ENCODE measurements at places on chromosomes 6 and 20.

- DNase-seq, result no peak
Observed at GRCh38 chr6:166946125-166946524, 10.2 kb downstream of the RNASET2 start.

- DNase-seq, result no peak
Observed at GRCh38 chr6:126761854-126762253, 356.6 kb upstream of the RSPO3 start.

GRCh38 chr20:62895539-62895938, 30.8 kb downstream of the DIDO1 start:
- no peak for DNase-seq

DNA sequence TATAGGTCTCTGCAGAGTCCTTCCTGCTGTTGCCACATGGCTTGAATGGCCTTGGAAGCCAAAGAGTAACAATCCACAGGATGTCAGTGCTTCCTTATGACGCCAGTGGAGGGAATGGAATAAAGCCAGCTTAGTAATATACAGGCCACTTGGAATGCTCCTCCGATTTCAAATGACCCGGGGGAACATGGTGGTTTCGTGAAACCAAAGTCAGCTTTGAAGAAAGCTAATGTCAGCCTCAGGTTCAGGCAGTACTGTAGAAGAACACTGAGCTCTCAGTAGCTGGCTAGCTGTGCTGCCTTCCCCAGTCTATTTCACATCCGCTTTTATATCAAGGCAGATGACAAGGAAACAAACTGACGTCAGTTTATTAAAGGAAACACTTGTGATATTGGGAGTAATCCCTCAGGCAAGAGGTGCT, 189.1 kb downstream of the DTNBP1 start:
- DNase-seq, result no peak

DNA sequence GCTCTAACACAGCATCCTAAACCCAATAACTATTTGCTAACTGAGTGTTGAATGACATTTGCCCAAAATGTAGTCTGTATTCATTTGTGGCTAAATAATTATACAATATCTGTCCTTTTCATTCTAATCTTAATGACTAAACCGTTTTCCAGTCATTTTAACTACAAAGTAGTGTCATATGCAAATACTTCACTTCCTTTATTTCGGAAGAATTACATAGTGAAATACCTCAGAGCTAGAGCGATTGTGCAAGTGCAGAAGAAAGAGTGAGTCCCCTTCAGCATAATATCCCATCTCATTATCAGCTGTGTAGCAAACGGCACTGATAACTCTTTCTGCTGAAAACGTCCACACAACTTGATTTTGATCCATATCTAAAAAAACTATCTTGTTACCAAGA, 66.2 kb downstream of the ROS1 start:
- no peak for DNase-seq

DNA sequence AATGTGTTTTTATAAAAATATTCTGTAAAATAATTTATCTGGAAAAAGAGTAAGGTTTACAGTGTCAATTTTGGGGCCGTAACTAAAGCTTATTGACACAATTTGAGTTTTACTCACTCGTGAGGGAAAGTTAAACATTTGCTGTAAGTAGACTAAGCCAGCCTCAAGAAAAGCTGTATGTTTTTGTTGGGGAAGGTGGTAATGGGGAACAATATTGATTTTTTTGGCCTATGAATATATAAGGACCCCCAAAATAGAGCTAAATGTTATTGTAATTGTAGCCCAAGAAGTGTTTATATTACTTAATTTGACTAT, 1.4 kb downstream of the SENP6 start:
- DNase-seq, result no peak

DNA sequence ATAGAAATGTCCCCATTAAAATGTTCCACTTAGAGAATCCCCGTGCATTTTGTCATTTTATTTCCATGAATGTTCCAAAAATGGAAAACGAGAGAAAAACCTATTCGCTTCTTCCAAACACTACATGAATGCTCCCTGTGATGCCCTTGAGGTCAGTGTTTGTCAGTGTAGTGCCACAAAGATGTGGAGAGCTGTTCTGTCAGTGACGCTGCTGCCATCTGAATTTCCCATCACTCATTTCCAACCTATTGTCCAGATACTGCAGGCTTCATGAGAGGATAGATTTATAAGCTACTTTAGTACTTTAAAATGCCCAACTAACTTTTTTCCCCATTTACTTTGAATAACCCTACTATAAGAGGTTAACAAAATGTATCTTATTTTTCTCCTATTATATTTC, 335.8 kb downstream of the CDKAL1 start:
- DNase-seq, result no peak

- no peak for DNase-seq
Observed at GRCh38 chr6:37007340-37008043, 2.0 kb downstream of the FGD2 start.

GRCh38 chr6:90449311-90449710, 137.6 kb downstream of the MAP3K7 start:
- no peak for DNase-seq

GRCh38 chr6:69758214-69758613, 38.6 kb downstream of the LMBRD1 start:
- DNase-seq, result no peak

DNA sequence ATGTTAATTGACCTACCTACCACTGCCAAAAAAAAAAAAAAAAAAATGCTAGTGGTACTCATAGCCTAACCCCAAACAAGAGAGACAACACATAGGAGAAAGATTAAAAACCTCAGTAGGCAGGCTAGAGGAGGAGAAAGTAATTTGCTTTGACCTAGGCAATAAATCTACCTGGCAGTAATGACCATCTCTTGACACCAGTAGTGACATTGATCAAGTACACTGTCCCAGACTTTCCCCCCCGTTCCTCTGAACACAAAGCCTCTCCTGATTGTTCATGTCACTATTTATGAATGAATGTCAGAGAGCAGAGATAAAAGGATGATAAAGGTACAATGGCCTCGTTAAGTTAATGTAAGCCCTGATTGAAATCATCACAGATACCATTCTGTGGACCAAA, 746.8 kb downstream of the CBLN4 start:
- DNase-seq, result no peak

DNA sequence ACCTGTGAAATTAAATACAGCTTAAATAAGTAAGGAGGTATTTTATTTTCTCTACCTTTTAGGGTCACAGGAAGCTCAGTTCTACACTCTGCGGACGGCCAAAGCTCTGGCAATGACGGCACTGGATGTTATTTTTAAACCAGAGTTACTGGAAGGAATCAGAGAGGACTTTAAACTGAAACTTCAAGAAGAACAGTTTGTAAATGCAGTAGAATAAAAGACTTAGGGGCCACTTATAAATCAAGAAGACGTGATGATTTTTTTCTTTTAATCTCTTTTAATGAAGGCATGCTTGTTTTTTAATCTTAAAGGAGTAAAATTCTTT, 16.2 kb downstream of the PM20D2 start:
- no peak for DNase-seq

GRCh38 chr20:7500231-7500663, 440.0 kb downstream of the HAO1 start:
- no peak for DNase-seq

DNA sequence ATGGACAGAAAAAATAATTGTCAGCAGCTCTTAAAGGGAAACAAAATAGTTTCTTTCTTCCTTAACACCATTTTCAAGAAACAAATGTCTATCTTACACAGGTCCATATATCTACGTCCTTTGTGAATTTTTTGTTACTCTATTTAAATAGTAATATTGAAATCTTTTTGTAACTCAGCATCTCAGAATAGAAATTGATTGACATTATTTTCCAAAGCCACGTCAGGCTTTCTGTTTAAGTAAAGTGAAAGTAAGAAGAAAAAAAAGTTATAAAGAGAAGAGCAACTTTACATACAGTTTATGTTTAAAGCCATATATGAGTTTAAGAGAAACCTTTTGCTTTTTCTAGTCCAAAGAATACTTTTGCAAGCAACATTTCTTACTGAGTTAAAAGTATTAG, 402.9 kb upstream of the SOX4 start:
- DNase-seq, result no peak

- no peak for DNase-seq
Observed at GRCh38 chr6:168530653-168531071, 89.7 kb downstream of the SMOC2 start.

- DNase-seq, result no peak
Observed at GRCh38 chr20:7930343-7930742, 9.9 kb downstream of the HAO1 start.

GRCh38 chr6:1641343-1641885, 31.7 kb downstream of the FOXC1 start:
- DNase-seq, result no peak

DNA sequence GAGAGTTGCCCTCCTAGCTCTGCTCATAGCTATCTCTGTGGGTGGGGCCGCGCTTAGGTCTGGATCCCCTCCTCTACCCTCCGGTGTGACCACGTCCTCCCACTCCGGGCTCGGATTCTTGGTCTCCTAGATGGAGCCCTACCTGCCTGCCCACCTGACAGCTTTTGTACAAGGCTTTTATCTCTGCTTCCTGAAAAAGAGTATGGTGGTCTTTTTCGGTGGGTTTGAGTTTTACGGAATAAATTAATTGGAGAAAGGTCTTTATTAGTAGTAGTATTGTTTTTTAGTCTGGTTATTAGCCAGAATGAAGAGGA, 773 bp downstream of the SMAP1 start:
- DNase-seq, result no peak

DNA sequence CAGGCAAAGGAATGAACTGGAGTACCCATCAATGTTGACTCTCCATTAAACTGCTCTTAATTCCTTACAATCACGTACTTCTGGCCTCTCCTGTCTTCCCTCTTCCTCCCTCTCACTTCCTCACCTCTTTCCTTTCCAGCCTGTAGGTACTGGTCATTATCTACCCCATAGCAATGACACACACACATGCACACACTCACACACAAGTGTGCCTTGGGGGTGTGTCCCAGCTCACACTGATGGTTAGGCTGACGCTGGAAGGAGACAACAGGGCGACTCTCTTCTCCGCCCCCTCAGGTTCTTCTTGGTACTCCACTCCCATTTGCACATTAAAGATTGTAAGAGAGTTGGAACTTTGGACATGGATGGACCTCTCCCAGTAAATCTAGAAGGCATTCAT, 14.0 kb upstream of the SERPINB9 start:
- no peak for DNase-seq

DNA sequence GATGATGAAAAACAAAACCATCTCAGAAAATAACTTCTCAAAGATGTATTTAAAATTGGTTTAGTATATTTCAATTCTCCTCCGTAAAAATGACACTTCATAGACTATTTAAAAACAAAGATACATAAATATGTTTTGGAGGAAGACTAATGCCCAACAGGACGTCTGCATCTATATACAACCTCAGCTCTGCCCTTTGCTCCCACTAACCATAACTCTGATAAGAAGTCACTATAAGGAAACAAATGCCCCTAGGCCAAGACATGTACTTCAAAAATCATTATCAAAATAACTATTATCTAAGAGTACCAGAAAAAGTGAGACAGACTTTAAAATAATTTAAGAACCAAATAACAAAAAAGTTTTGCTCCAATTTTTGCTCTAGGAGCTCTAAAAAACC, 23.4 kb downstream of the PLAGL1 start:
- no peak for DNase-seq

DNA sequence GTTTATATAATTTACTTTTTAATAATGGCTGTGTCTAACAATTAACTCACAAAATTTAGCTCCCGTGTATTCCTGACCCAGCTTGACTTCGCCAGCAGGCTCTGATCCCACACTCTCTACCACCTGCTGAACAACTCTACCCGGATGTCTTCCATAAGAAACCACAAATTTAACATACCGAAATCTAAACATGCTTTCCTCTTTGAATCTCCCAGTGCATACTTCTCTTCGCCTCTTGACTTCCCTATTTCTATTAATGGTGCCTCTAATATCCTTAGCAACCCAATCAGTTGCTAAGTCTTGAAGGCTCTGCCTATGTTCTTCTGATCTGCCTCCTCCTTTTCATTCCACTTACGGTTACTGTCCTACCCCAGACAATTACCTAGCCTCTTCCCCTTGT, 4.6 kb upstream of the MYB start:
- DNase-seq, result no peak

DNA sequence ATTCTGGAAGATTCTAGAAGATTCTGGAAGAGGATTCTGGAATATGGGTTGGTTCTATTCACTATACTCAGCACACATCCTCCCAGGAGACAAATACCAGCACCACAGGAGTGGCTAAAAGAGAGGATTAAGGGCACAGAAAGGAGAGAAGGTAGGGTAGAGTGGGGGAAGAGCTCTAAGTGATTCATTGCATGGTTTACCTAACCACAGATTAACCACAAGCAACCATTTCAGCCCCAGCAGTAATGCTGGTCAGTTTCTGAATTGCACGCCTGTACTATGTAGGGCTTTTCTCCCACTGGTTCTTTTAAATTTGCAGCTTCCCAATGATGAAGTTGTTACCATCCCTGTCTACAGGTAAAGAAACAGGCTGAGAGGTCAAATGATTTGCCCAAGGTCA, 192.7 kb upstream of the PMEPA1 start:
- DNase-seq, result no peak

DNA sequence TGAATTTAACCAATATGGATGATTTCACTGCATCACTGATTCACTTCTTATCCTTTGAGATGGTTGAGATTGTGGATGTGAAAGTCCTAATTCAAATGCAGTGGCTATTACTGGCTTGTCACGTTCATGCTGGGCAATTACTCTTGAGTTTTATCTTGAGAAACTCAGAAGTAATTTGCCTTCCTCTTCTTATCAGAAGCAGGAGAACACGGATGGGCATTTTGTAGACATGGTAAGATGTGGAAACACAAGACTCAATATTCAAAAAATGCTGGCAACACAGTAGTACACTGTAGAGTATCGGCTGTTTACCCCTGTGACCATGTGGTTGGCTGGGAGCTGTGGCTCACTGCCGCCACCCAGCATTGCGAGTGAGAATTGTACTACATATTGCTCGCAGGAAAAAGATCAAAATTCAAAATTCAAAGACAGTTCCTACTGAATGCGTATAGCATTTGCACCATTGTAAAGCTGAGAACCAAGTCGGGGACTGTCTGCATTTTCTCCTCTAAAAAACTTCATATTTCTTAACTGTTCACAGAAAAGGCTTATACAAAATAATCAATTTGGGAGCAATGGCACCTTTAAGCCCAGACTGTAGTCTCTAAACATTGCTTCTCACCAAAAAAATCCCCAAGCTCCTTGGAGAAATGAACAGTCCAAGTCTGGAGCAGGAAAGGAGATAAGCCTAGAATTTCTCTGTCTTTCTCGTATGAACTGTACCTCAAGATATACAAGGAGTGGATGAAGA, 61.9 kb upstream of the ELOVL5 start:
- no peak for DNase-seq

DNA sequence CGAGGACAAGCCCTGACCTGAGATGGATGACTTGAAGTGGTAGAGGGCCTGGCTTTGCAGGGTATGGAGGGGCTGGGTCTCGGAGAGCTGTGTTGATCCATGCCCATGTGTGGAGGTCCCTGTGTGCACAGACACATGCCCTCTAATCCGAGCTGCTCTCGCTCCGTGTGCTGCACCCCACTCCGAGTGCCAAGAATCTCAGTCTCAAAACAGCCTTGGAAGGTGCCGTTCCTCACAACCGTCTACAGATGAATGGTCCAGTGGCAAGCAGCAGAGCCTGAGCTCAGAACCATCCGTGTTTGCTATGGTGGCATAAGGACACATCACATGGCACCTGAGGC, 92.4 kb downstream of the RAMACL start:
- no peak for DNase-seq

GRCh38 chr6:154473324-154473723, 37.2 kb downstream of the CNKSR3 start:
- DNase-seq, result no peak

GRCh38 chr20:37723668-37724067, 29.8 kb downstream of the CTNNBL1 start:
- DNase-seq, result no peak

- DNase-seq, result no peak
Observed at GRCh38 chr6:5287205-5287965, 26.1 kb downstream of the FARS2 start.

- DNase-seq, result no peak
Observed at GRCh38 chr6:84258866-84259265, 31.4 kb upstream of the CEP162 start.
